ENCODE measurements at places on chromosomes 7 and 10.

- peak; percentile 95 for DNase-seq
These were observed at the start of gene IGF2BP3 for GRCh38 chr7:23470330-23471105. Gene IGF2BP3, minus strand, starts transcription at chr7:23470491. Its CDS starts 381 bp downstream, at chr7:23470110.

- DNase-seq = peak; percentile 74
These were observed 68.9 kb downstream of the MYOF start for GRCh38 chr10:93413252-93413689.

- peak; percentile 94 for DNase-seq
These were observed 121.3 kb downstream of the AVL9 start for GRCh38 chr7:32616625-32617024.

DNA sequence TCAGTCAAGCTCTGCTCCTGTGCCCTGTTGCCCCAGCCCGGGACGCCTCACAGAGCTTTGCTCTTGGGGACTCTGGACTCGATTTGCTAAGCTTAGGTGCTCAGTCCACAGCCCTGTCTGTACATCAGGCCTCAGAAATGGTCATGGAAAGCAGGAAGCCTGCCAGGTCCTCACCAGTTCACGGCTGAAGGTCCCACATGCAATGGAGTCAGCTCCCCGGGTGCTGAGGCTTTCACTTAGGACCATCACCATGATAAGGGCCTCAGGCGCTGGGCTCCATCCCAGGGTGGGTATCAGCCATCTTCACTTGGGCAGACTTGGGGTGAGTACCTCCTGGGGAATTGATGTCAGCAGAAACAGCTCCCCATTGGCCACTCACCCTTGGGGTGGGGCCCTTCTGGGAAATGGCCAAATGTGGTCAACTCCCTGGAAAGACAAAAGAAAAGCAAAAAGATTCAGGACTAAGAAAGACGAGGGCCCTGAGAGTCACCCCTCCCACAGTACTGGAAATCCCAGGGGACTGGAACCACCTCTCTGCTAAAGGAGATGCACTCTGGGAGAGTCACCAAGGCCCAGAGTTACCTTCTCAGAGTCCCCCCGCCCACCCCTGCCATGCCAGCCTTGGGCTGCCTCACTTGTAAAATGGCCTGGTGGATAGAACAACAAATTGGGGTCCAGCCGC, 37.6 kb downstream of the FAM53B start:
- DNase-seq = no peak

GRCh38 chr10:71627956-71628355, 91.6 kb downstream of the C10orf105 start:
- DNase-seq = no peak

- DNase-seq = no peak
These were observed 74.9 kb downstream of the ADCYAP1R1 start for GRCh38 chr7:31126976-31127375.

DNA sequence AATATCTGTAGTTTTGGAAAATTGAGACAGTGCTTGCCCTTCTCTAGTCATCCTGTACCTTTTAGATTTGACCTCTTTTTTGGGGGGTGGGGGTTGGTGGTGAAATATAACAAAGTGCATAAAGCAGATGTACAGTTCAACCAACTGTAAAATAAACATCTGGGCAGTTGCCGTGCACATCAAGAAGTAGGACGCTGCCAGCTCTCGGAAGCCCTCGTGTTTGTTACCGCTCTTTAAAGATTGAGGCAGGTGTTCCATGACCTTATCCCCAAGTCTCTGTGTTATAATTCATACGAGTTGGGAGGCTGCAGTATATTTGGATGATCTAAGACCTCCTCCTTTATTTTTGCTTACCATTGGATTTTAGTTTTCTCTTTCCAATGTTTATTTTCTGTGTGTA, 55.1 kb downstream of the SDK1 start:
- no peak for DNase-seq

DNA sequence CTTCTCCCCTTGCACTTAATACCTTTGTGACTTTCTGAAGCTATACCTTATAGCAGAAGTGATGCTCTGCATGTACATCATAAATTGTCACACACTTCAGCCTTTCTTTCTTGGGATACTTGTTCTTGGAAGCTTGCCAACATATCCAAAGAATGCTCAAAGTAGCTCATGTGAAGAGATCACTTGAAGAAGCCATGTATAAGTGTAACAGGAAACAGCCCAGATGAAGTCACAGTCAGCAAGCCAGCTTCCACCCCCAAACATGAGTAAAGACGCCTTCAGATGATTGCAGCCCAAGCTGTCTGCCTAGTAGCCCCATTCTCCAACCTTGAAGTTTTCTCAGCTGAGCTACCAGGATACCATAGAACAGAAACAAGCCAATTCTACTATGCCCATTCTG, 50.9 kb downstream of the DGKB start:
- DNase-seq = no peak

DNA sequence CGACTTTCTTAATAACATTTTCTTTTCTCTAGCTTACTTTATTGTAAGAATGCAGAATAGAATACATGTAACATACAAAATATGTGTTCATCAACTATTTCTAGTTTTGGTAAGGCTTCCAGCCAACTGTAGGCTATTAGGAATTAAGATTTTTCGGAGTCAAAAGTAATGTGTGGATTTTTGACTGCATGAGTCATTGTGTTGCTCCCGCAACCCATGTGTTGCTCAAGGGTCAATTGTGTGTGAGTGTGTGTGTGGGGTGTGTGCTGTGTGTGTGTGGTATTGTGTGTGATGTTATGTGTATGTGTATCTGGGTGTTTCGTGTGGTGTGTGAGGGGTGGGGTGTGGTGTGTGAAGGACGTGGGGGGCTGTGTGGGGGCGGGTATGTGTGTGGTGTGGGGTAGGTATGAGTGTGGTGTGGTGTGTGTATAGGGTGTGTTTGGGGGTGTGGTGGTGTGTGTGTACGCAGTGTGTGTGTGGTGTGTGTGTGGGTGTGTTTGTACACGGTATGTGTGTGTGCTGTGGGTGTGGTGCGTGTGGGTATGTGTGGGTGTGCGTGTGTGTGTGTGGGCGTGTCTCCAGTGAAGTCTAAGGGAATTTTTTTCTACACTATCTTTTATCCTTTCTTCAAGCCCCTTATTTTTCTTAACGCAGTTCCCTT, 60.5 kb downstream of the RSU1 start:
- DNase-seq = no peak

- no peak for DNase-seq
These were observed 97.9 kb downstream of the RAB18 start for GRCh38 chr10:27601946-27602538.

DNA sequence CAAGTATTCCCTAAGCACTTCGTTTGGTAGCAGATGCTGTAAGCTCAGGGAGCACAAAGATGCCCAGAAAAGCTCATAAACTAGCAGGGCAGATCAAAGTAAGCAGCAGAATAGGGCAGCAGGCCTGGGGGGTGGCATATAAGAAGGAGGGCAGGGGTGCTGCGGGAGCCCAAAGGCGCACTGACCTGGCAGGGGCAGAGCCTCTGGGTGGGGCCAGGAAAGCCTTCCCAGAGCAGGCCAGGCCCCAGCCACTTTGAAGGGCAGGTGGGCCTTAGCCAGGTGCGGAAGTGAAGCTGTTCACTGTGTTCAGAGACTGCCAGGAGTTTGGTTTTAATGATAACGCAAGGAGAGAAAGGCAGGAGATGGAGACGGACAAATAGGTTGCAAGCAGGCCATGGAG, 3.9 kb downstream of the GDF10 start:
- no peak for DNase-seq

DNA sequence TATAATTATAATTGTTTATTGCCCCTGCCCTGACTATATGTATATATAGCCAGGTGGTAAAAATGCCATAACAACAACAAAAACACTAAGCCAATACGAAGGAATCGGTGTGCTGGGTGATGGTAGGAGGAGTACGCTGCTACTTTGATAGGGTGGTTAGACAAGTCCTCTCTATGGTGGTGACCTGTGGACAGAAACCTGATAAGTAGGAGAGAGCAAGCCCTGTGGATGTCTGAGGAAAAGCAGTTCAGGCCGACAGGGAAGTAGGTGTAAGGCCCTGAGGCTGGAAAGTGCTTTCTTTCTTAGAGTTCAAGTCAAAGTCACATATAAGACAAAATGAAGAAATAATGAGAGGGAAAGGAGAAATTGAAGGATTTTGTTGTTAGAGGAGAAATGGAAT, 823.8 kb upstream of the CELF2 start:
- DNase-seq = no peak

DNA sequence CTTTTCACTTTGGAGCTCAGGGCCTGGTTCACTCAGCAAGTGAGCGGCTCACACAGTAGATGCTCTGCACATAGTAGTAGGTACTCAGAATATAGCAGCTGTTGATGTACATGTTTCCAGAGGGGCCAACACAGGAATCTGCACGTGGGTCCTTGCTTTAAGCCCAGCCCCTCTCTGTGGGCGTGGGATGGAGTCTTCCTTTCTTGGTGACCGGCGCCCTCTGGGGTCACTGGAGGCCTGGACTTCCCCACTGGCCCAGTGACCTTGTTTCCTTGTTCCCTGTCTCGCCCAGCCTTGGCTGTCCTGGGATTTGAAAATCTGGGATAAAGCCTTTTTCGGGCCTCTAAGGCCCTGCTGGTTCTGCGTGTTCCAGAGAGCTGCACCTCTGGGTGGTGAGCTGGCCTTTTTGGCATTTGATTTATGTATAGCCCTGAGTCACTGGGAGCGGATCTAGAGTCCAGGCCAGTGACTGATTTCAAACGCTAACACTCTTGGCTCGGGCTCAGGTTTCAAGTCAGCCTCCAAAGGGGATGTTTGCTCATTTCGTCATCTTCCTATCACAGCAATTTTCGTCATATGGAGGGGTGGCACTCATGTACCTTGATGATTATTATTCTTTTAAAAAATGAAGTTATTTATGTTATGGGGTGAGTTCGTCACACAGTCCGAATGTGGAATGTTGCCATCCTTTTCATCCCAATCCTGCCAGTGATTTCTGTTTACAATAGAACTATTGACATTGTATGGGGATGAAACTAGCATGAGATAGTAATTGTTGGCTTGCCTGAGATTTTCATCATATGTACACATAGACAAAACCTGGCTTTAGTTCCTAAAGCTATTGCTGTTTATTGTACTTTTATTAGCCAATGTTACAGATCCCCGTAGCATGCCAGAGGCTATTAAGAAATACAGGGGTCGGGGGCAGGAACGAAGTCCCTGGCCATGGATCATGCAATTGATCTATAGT, 65.5 kb downstream of the CUX1 start:
- DNase-seq = peak; percentile 100

- DNase-seq = no peak
These were observed 102.3 kb upstream of the NUPR2 start for GRCh38 chr7:56218510-56218909.

Measured in epithelial cell of esophagus (primary cell).